ENCODE measurements at places on chromosomes 11 and 22.

GRCh38 chr11:31443802-31444201 is 65.6 kb downstream of the IMMP1L start:
- no peak for DNase-seq

- no peak for DNase-seq
Observed at GRCh38 chr11:12784987-12785386, 110.8 kb downstream of the TEAD1 start.

- peak; percentile 86 for DNase-seq
Observed at GRCh38 chr11:123473941-123474677, 44.0 kb downstream of the GRAMD1B start.

GRCh38 chr11:14376920-14377319 is 17.9 kb upstream of the RRAS2 start:
- peak; percentile 55 for DNase-seq

GRCh38 chr11:59556917-59557348 is 45.6 kb downstream of the OR4D9 start:
- peak; percentile 39 for DNase-seq

- DNase-seq, result no peak
Observed at GRCh38 chr22:39243439-39244135, 1.2 kb downstream of the PDGFB start.

Measured in choroid plexus epithelial cell (primary cell).